Hematopoietic multipotent progenitor cell treated with erythropoietin and hydrocortisone succinate and interleukin-3 and kit ligand, for 17 days (in vitro differentiated cells): ENCODE measurements at places on chromosomes 12 and 14.

DNA sequence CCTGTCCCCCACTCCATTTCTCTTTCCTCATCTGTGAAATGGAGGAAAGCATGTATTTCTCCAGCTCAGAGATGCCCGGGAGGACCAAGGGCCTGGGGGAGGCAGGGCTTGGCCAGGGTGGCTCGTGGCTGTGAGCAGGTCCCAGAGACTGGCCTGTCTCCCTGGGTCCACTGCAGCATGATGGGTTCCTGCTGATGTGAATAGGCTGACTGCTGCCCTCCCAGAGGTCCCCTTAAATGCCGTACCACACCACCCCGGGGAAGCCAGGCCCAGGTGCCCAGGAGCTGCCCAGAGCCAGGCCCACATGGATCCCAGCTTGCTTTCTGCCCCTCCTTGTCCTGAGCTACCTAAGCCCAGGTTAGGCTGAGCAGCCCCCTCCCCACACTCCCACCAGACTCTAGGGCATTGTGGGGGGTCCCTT, 158.2 kb upstream of the C14orf180 start:
- no peak for DNase-seq

- DNase-seq: no peak
Observed at GRCh38 chr14:90560991-90561390, 164.2 kb downstream of the CALM1 start.

GRCh38 chr12:122106843-122107242, 28.3 kb downstream of the MLXIP start:
- DNase-seq: no peak

DNA sequence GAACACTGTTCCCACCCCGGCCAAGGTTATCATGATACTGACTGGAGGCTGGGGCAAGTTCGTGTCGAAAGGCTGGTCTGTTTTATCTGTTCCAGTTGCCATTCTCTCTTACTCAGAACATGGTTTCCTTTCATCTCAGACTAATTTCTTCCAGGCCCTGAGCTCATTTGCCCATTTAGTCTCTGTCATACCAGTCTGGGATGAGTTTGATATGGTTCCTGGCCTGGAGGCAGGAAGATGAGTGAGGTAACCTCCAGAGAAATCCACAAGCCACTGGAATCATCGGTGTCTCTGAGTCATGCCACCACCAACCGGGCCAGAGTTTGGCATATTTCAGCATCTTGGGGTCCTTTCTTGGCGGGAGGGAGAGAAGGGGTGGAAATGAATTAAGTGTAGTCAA, 114.7 kb downstream of the NTF3 start:
- no peak for DNase-seq

- DNase-seq: no peak
Observed at GRCh38 chr12:104680070-104680469, 223.3 kb downstream of the CHST11 start.

DNA sequence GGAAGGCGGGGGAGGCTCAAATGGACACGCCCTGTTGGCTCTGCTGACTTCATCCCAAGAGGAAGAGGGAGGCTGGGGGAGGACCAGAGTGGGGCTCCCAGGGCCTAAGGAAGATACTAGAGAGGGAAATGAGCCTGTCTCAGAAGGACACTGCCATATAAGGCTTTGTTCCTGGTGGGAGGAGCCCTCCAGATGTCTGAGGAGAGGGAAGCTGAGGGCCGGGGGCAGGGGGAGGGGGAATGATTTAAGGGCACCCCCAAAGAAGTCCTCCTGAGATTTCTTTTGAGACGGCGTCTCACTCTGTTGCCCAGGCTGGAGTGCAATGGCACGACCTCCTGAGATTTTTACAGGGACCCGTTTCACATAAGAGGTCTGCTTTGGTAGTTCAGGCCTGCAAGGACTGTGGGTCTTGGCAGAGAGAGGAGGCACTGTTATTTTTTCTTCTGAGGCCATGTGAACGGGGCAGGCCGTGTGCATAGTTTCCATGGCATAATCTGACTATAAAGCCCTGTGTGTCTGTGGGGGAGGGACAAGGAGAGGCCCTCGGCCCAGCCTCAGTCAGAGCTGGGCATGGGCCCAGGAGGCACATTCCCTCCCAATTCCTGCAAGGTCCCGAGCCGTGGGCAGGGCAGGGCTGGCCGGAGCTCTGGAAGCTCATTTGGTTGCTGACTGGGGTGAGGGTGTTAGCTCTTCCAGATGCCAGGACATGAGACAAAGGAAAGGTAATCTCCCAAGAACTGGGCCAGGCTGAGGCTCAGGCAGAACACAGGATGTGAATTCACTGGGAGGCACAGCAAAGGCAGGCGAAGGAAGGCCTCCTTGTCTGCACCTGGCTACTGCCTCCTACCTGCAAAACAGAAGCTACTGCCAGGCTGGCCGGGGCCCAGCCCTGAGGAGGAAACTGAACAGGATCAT, 22.2 kb upstream of the PLEKHG3 start:
- DNase-seq: no peak
